ENCODE measurements at places on chromosomes 2 and 18.

DNA sequence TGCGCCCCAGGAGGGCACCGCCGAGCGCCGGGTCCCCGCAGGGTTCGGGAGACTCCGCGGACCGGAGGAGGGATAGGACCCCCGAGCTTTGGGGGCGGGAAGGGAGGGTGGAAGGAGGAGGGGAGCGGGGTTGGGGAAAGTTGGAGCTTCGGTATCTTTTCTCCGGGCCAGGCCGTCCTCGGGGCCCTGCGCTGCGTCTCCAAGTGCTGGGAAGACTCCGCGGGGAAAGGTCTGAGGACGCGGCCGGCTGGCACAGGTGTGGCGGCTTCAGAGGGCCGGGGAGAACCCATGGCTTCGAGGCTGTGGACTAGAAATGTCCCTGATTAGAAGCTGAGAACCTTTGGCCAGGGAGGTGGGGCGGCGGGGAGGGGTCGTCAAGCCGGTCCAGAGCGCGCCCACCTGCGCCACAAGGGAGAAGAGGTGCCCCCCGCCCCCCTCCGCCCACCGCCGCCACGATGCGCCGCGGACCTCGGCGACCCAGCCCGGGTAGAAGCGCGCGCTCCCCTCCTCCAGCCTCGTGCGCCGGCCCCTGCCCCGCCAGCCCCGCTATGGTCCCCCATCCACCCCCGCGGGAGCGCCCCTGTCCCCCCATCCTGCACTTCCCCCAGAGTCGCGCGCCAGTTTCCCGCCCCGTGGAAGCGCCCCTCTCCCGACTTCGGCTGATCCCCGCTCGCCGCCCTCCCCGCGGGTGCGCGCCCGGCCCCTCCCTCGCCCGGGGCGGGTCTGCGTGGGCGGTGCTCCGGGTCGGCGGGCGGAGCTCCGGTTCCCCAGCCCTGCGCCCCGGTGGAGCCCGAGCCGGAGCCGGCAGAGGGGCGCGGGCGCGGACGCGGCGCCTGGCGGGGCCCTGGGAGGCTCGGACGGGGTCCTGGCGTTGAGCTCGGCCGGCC lies at the start of gene SNTG2:
Gene SNTG2 (plus strand): TSS at position 770 of the 887 bp plus-strand sequence. CDS start 148 bp downstream, outside the sequence.
- DNase-seq: peak; percentile 42

DNA sequence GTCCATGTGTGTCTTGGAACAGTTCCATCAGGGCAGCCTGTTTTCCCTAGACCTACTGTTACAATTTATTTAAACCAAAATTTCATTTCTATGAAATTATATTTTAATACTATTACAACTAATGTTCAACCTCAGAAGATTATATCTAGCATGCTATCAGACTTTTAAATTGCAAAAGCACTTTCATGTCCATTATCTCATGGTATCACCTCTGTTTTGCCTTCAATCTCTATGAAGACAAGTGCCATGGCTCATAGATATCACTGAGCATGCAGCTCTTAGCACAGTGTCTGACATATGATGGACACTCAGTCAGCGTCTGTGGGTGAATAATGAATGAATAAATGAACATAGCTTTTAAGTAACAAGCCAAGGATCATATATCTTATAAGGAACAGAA lies 288.8 kb downstream of the RAD51AP2 start:
- DNase-seq: no peak

GRCh38 chr2:25349397-25349796 lies 7.7 kb upstream of the DNMT3A start:
- no peak for DNase-seq

DNA sequence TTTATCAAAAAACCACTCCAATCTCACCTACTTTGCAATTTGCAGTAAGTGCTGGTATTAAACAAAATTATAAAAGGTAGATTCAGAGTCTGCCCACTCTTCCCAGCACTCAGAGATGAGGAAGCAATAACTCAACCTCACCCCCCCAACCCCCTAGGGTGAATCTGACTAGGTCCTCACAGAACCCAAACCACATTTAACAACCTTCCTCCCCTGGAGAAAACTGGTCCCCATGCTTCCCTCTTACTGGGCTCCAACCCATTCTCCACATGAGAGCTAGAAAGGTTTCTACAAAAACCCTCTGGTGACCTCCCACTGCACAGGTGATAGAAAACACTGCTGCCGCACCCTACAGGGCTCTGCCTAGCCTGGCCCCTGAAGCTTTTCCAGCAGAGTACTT lies 40.5 kb upstream of the BMP10 start:
- no peak for DNase-seq

GRCh38 chr2:173602153-173602795 lies 247.6 kb downstream of the CDCA7 start:
- DNase-seq: no peak

GRCh38 chr2:155095613-155096012 lies 397.1 kb downstream of the KCNJ3 start:
- no peak for DNase-seq

DNA sequence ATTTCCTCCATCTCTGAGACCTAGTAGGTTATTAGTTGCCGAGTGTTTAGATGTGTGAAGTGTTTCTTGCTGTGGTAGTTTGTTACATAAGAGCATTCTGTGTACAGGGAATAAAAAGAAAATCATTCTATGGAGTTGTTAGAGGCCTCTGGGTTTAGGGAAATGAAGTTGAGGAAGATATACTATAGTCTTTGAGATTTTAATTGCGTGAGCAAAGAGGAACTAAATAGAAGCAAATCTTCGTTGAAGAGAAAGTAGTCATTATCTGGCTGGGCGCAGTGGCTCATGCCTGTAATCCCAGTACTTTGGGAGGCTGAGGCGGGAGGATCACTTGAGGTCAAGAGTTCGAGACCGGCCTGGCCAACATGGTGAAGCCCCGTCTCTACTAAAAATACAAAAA lies 19.0 kb downstream of the USP39 start:
- DNase-seq: no peak
